Fibroblast of villous mesenchyme (primary cell): ENCODE measurements at places on chromosomes 7 and 10. TPM values are rescaled to one million over a fixed set of nuclear protein-coding genes. Genes with fewer than 3 reads are reported as not detected.

DNA sequence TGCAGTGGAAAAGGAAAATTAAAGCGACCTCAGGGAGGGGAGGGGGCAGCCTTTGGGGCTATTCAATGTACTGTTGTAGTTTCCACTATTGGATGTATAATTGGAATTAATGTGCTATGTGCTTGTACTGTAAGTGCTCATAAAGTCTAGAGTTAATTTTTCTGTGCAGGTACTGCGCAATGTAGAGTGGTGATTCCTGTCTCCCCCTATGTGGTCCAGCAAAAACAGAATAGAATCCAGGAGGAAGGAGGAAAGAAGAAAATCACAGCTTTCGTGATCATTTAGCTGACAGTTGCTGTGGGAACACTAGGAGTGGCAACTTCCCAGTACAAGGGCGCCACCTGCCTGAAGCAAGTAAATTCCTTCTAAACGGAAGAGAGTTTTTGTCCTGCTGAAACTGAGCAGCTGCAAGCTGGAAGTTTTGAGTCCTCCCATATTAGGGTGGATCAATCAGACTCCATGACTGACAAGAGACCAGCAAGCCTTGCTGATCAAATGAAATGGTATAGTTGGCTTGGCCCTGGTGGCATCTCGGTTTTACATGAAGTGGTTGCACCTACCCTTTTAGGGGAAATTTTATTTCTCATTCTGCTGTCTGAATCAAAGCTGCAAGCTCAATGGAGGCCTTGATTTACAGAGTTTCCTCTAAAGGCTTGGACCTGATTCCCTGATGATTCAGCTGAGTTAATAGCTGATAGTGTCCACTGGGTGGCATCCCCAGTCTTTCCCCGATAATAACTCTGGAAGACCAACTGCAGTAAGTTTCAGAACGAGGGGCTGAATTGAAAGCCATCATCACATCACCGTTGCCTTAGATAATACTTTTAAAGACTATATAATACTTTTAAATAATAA, 299.8 kb downstream of the HGF start:
- DNase-seq, result peak; percentile 81

DNA sequence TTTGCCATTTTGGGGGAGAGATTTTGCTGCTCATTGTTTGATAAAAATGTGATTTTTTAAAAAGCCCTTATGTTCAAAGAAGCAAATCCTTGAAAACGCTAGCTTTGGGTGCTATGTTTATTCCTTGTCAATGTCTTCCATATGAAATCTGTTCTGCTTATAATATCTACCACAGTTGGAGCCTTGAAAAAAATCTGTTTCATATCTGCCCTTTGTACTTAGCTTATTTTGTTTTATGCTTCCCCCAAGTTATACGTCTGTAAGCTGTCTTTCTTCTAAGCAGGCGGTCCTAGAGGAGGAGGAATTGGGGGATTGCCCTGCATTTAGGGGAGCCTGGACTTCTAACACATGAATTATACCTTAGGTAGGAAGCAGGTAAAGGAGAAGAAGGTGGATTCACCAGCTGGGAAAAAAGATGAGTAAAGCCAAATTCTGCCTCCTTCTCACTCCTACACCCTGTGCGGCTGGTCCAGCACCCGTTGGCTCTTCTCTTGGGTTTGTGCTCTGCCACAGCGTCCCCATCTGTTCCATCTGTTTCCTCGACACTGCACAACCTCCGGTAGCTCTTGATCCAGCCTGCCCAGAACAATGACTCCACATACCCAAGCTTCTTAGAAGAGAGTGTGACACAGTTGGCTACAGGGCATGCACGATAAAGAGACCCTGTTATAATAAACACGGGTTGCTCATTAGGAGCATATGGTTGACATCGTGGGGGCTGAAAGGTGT, 31.9 kb upstream of the NEUROD6 start:
- no peak for DNase-seq

- no peak for DNase-seq
Measured at GRCh38 chr10:117262903-117263293, 22.0 kb downstream of the SLC18A2 start.

- no peak for DNase-seq
Measured at GRCh38 chr10:13049774-13050420, 48.4 kb upstream of the CCDC3 start.

- no peak for DNase-seq
Measured at GRCh38 chr10:7507887-7508726, 97.3 kb upstream of the SFMBT2 start.

GRCh38 chr10:69842020-69842419, 40.3 kb downstream of the COL13A1 start:
- DNase-seq, result no peak

DNA sequence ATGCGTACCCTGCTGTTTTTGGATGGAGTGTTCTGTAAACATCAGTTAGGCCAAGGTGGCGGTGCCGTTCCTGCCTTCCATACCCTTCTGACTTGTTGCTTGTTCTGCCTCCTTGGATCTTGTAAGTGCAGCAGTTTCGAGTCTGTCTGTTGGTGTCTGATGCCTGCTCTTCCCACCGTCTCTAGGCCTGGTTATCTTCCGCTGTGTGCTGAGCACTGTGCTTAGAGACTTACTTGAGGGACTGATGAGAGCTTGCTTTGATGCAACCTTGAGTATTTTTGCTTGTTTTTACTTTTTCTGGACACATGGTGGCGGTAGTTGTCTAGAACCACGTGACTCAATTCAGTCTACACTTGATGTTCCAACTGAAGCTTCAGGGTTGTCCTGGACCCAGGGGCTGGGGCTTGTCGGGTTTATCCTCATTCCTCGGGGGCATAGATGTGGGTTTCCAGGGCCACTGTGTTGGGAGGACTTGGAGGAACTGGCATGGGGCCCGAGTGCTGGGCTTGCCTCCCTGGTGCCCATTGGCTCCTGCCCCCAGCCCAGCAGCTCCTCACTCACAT, 14.4 kb upstream of the SPRN start:
- DNase-seq, result peak; percentile 11

- DNase-seq, result no peak
Measured at GRCh38 chr7:102262546-102262945, 24.1 kb upstream of the SH2B2 start.

GRCh38 chr10:61448841-61449600, 4.2 kb downstream of the TMEM26 start:
- no peak for DNase-seq

DNA sequence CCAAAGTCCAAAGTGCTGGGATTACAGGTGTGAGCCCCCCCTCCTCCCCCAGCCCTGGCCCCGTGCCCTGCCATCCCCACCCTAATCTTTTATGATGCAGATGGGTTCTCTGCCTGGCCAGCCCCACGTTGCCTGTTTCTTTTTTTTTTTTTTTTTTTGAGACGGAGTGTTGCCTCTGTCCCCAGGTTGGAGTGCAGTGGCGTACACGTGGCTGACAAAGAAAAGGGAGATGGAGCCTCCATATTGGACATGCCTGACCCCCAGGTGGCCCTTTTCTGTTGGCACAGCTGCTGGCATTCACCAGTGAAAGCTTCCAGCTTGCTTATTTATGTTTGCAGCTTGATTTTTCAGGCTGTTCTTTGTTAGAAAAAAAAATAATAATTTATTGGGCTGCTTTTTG, 235.3 kb downstream of the CCDC3 start:
- DNase-seq, result no peak

GRCh38 chr7:123748734-123749536, at the start of gene WASL:
TSS of gene WASL (minus strand) at chr7:123749003. CDS start at chr7:123748734, 269 bp downstream.
- peak; percentile 93 for DNase-seq

- DNase-seq, result peak; percentile 62
Measured at GRCh38 chr10:101354328-101355071, 535 bp downstream of the BTRC start.

MRLN gene
- not detected in 2 replicates for total RNA-seq

VWDE gene
- total RNA-seq, result under 0.01 TPM in 1 of 2 replicates, not detected in the other

ARMH3 gene
- total RNA-seq, result 7.7 and 10.4 TPM in 2 replicates
